ENCODE measurements at places on chromosomes 2 and 18.

- no peak for DNase-seq
Measured at GRCh38 chr2:142217804-142218203, 87.0 kb upstream of the LRP1B start.

- no peak for DNase-seq
Measured at GRCh38 chr2:182191061-182191460, 205.4 kb downstream of the PPP1R1C start.

- no peak for DNase-seq
Measured at GRCh38 chr2:47950340-47951301, 44.3 kb upstream of the FBXO11 start.

- no peak for DNase-seq
Measured at GRCh38 chr18:50751490-50751889, 68.3 kb downstream of the MRO start.

GRCh38 chr2:7792031-7792651, 874.9 kb downstream of the RNF144A start:
- peak; percentile 51 for DNase-seq

DNA sequence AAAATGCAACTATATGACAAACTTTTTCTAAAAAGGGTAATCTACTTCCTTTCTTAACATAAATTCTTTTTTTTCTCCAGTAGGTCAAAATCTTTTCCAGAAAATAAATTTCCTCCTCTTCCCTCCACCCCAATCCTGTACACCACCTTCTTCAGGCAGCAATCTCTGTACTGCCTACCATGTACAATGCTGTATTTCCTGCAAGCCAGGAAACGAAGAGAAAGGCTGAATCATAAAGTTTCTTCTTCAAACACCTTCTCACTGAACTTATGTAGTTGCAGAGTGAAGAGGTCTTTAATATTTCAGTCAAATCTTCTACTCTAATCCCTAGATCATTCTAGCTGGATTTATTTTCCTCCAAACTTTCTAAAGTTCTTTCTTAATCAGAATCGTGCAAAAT, 18.2 kb upstream of the C2orf66 start:
- DNase-seq: no peak
